RPMI8226 (cell line): ENCODE measurements at places on chromosomes 4 and X.

DNA sequence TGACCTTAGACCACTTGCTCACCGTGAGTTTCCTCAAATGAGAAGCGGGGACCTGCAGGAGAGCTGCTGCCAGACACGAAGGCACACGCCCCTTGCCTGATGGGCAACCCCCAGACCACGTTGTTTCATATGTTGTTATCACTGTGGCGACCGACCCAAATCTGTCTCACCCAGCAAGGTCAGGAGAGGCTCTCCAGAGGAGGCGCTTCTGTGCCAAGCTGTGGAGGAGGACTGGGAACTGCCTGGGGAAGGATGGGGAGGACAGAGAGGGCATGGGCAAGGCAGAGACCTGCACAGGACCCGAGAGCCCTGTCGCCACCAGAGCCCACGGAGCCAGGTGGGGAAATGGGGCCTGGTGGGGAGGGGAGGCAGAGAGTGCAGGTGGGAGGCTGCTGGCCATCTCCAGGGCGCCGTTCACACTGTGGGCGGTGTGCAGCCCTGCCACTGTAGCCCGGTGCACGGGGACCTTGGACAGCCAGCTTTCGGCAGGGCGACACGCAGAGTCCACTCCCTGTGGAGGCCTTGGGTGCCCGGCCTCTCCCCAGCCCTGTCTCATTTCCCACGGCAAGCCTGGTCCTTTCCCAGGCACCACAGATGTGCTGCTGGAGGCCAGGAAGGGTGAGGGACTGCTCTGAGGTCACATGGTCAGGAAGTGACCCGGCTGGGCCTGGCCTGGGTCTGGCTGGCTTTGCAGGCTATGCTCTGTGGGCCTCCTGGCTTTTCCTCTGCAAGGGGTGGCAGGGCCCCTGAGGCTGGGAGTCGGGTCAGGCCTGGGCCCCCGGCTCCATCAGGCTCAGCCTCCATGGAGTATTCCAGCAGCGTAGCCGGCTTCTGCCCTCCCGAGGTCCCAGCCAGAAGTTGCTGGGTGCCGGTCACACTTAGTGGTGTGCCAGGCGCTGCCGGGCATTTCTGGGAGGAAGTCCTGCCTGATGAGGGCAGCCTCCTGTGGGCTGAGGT, 3.2 kb downstream of the HTRA3 start:
- no peak for DNase-seq

GRCh38 chr4:142347241-142347640, 498.9 kb downstream of the INPP4B start:
- DNase-seq = no peak

DNA sequence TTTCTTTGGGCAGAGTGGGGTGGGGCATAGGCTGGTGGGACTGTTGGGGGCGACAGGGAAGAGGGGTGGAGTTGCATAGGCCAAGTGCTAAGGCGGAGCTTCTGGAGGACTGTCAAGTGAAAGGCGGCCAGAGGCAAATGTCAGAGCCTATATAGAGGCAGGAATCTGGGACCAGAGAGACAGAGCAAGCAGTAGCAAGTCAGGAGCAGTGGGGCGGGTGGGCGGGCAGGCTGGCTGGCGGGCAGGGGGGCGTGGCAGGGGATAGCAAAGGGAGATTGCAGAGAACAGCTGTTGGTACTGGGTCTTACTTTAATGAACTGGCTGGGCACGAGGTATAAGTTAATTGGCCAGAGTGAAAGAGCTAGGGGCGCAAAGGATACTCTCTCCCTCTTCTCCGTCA, 89.8 kb downstream of the RTL9 start:
- DNase-seq = no peak

DNA sequence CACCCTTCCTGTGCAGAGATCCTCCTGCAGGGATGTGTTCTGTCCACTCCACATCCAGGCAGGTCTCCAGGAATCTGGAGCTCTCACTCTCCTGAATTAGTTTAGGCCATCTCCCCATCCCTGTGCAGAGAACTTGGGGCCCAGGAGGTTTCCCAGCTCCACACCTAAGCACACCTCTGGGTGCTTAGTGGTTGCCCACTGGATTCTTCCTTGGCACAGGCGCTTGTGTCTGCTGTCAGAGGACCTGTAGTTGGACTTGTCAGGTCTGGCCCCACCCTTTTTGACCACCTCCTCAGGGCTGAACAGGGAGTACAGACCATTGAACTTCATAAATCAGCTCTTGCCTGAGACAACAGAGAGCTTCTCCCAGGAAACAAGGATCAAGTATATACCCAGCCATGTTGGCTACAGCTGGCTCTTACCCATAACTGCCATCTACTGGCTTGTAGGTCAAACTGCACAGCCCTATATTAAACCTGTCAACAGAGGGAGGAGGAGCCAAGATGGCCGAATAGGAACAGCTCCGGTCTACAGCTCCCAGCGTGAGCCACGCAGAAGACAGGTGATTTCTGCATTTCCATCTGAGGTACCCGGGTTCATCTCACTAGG, 275.5 kb downstream of the PPARGC1A start:
- DNase-seq = peak; percentile 34
